Choroid plexus epithelial cell (primary cell): ENCODE measurements at places on chromosomes 5 and 9.

DNA sequence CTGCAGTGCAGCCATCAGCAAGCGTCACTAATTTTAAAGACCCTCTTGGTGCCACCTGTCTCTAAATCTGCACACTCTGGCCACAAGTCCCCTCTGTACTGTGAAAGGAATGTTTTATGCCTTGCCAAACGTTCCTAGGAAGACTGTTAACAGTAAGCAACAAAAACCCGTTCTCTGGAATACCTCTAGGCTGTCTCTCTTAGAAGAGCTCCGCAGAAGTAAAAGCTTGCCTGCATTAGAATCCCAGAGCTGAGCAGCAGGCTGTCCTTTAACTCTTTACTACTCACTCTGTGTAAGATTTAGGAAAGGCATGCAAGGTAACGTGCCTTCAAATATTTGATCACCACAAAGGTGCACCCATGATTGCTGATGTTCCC, 53.9 kb upstream of the C9orf72 start:
- no peak for DNase-seq

DNA sequence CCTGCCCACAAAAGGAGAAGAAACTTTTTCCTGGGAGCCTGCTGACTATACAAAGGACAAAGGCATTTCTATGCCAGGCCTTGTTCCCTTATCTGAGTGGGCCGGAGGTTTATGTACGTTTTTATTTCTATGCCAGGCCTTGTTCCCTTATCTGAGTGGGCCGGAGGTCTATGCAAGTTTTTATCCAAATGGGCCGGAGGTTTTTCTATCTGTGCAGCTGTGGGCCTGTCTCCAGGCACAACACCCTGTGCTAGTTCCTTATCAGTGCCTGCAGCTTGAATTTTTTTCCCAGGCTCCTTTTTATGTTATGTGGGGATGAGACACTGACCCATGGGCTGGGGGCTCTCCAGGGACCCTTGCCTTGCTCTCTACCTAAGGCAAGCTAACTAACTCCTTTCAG, 5.5 kb downstream of the SLC25A2 start:
- no peak for DNase-seq

- no peak for DNase-seq
These were observed 99.4 kb downstream of the CSNK1G3 start for GRCh38 chr5:123611406-123611709.

DNA sequence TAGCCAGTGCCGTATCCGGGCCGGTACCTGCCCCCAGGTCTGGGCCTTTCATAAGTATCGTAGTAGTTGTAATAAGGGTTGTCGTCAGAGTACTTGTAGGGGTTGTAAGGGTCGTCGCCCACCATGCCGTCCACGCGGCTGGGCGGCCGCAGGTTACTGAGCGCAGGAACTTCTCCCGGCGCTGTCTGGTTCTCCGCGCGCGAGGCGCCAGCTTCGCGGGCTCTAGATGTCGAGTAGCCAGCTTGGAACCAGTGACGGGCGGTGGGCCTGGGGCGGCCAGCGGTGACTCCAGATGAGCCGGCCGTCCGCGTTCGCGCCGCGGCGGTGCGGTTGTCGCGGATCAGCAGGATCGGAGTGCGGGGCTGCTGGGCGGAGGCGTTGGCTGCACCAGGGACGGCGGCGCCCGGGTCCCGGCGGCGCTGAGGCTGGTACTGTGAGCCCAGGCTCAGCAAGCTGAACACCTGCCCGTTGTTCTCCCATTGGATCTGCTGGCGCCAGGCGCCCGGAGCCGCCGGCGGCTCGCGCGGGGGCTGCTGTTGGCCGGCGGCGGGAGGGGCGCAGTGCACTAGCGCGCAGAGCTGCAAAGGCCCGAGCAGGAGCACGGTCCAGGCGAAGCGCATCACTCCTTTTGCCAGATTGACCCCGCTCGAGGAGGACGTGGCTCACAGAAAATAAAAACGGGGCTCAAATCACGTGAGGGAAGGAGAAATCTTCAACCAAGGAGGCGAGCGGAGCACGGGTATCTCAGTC, 518 bp downstream of the LOX start:
- peak; percentile 65 for DNase-seq

- no peak for DNase-seq
These were observed 269.1 kb downstream of the FSTL4 start for GRCh38 chr5:133343196-133343595.

DNA sequence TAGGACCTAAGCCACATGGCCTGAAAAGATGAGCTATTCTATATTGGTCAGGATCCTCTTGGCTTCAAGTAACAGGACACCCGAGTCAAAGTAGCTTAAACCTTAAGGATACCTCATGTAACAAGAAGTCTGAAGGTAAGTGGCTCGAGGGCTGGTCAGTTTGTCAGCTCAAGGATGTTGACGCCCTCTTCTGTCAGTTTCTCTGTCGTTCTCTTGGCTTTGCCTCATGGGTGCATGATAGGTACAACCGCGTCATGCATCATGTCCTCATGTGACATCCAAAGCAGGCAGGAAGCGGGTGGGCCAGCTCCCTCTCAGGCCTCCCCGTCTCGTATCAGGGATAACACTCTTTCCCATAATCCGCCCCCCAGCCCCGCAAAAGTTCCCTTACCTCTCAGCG, 22.1 kb upstream of the TCERG1 start:
- no peak for DNase-seq

GRCh38 chr5:74056107-74056788, 430.3 kb downstream of the ARHGEF28 start:
- no peak for DNase-seq

DNA sequence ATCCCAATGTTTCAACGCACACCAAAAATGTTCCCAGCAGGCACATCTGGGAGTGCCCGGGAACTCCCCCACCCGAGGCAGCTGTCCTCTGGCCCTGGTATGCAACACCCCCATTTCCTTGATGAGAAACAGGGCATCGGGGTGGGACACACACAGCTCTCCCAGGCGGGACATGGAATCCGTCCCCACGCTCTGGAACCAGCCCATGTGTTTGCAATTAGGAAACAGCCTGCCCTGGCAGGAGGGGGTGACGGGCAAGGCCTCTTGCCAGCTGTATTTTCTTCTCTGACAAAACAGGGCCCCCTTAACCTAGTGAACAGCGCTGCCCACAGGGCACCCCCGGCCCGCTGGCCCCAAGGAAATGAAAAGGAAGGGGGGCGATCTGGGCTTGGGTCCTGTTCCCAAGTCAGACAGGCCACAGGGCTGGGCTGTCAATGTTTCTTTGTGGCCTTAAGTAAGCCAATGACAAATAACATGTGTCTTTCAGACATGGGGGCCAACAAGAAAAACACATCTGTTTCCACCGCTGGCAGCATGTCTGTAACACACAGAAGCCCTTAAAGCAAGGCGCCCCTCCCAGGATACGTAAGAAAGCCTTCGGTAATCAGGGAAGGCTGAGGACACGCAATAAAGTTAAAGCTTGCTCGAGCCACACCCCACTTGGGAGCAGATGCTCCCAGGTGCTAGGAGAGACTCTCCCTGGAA, 125.3 kb downstream of the ROR2 start:
- no peak for DNase-seq

DNA sequence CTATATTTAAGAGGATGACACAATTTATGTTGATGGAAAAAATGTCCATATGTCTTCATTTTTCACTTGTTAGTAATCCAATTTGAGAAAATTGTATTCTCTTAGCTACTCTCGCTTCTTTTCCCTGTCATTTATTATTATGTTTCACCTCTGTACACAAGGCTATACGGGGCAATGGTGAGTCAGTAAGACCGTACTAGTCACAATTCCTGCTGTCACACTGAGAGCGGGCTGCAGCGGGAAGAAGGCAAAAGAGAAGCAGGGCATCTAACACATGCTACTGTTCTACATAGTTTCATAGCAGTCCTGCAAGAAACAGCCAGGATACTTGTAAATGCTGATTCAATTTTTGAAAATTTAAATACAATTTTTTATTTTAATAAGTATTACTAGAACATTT, 23.3 kb upstream of the PRDM9 start:
- DNase-seq = no peak

GRCh38 chr5:169095410-169095960, 205.5 kb downstream of the SLIT3 start:
- DNase-seq = no peak

DNA sequence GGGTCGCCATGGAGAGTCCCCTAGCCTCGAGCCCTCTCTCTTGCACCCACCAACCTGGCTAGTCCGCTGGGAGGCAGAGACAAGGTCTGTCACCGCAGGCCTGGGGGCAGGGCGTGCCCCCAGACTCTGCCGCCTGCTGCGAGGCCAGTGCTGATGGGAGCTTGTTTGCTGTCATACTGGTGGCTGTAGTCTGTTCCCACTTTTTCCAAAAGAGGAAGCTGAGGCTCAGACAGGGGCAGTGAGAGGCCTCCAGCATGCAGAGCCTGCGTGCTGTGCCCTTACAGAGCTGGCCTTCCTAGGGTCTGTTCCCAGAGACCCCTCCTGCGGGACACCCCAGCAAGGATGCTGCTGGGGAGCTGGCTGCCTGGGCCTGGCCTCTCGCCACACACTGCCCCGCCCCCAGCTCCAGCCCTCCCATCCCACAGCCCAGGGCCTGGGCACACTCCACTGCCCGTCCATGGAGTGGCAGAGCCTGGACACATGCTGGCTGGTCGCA, 21.0 kb upstream of the SUSD3 start:
- DNase-seq = no peak

DNA sequence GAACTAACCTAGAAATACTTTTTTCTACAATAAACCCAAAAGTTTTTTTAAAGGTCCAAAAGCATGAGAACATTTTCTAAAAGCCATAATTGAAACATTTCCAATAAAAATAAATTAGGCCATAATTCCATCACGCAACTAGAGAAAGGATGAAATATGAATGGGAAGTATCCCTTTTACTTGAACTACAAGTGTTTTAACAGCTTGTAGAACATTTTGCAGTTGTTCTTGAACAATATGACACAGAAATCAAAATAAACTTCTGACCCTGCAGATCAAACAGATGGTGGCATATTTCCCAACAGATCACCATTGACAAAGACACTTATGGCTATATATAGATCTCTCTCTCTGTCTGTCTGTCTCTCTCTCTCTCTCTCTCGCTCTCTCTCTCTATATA, 624.4 kb downstream of the PSAT1 start:
- peak; percentile 60 for DNase-seq

- DNase-seq = peak; percentile 91
These were observed 1.7 kb downstream of the FYB1 start for GRCh38 chr5:39217365-39218281.
